Panc1 (cell line): ENCODE measurements at places on chromosomes 3 and 15.

DNA sequence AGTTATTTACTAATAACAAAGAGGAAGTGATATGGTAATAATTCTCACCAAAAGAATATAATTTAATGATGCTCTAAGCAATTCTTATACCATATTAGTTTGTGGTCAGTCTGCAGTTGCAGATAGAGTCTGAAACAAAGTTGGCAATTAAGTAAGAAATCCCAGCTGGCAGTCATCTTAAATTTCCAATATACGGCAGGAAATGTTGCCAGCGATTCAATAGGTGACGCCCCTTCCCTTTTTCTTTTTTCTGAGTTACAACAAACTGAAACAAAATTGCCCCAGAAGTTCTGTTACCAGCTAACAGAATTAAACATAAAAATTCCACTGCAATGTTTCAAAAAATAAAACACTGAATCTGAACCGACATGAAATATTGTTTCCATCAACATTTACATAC is 26.7 kb downstream of the LRRFIP2 start:
- H3K27ac ChIP-seq: no peak overlapping the region
- no peak overlapping the region for H3K4me3 ChIP-seq
- no peaks in the 10 kb centered on the region for H3K27me3 ChIP-seq
- H3K36me3 ChIP-seq: no peaks in the 10 kb centered on the region; the same call in 1 of the 2 replicates
- DNase-seq: no peak

GRCh38 chr3:157494581-157495281 is 8.5 kb downstream of the VEPH1 start:
- H3K27ac ChIP-seq: no peak overlapping the region
- DNase-seq: no peak
- H3K27me3 ChIP-seq: peaks cover 7% of the 10 kb centered on the region
- H3K4me3 ChIP-seq: no peak overlapping the region
- H3K4me1 ChIP-seq: peaks cover 8% of the 10 kb centered on the region
- no peaks in the 10 kb centered on the region for H3K36me3 ChIP-seq

DNA sequence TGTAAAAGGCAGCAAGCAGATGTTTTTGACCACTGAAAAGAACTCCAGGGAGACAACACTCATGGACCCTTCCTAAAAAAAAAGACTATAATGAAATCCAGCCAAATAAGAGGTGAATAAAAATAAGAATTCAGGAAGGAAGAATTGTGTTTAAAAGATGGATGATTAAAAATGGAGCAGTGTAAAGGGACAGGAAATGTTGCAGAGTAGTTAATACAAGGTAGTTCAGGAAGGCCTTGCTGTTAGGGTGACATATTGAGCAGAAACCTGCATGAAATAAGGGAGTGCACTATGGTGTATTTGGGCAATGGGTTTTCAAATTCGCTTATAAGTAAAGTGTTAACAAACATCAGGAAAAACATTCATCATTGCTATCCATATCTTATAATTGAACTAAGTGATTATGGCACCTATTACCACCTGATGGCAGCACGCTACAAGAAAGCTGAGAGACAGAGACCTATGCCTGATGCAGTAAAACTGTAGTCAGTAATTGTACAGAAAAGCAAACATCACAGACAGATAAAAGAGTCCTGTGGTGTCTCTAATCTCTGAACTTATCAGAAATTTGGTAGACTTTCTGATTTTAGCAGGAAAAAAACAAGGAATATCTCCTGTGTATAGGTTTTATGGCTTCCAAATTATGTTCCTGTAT is 5.8 kb upstream of the DBR1 start:
- no peaks in the 10 kb centered on the region for H3K4me1 ChIP-seq
- no peaks in the 10 kb centered on the region for H3K36me3 ChIP-seq
- H3K27ac ChIP-seq: no peak overlapping the region
- no peak for DNase-seq
- no peaks in the 10 kb centered on the region; the same call in 1 of the 2 replicates for H3K27me3 ChIP-seq
- no peak overlapping the region for H3K4me3 ChIP-seq

DNA sequence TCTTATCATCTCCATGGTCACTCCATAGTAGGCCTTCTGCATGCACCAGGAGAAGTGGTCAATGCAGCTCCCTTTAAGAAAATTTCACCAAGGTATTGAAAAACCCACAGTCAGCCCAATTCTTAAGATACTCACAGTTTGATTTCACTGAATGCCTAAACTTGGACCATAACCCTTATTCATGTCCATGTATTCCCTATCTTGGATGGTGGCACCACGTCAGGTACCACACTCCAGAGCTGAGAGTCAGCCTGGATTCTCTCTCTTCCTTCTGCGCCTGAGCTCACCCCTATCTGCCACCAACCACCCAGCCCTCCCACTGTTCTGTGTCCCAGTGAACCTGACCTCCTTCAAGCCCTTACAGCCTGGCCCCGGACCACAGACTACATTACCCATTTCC is 183.2 kb upstream of the NR2F2 start:
- H3K27ac ChIP-seq: no peak overlapping the region
- no peaks in the 10 kb centered on the region for H3K4me1 ChIP-seq
- no peaks in the 10 kb centered on the region for H3K27me3 ChIP-seq
- H3K4me3 ChIP-seq: no peak overlapping the region
- DNase-seq: no peak
- H3K36me3 ChIP-seq: no peaks in the 10 kb centered on the region
